Left lobe of liver (tissue), 2 donors: ENCODE measurements at places on chromosomes 2 and 18.

DNA sequence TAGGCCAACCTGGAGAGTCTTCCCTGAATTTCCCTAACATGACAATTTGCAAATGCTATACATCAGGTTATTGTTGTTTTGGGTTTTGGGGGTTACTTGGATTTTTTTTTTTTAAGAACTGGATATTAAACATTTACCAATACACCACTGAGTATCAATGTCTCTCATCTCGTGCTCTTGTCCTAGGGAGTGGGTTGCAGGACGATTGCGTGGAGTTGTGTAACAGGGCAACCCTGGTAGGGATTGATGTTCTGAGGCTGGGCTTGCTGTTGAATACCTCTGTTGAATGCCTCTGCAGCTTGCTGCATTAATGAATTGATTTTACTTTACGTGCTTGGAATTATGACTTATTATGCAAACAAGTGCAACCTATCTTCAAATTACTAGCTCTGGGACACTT, 18.8 kb upstream of the FOSL2 start:
- DNase-seq = no peak

DNA sequence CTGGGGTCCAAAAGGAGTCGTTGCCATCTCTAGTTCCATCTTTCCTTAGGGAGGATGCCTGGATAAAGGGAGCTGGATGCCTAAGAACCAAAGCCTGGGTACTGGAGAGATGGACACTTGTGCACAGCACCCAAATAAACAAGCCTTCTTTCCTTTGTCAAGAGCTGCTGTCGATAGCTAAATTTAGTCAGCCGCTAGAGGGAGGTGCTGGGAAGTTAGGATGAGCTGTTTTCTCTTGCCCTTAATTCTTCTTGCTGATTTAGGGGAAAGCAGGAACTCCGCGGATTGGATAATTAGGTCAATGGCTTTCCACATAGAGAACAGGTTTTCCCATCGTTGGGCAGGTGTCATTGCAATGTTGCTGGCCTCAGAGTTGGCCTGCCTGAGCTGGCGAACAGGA, 30.9 kb upstream of the SERPINB12 start:
- DNase-seq = peak; percentile 48

- no peak for DNase-seq
These were observed 146.2 kb downstream of the RBMS1 start for GRCh38 chr2:160347269-160347863.

GRCh38 chr2:15472133-15472532, 89.0 kb downstream of the NBAS start:
- no peak for DNase-seq

GRCh38 chr2:212034841-212035585, 503.6 kb downstream of the ERBB4 start:
- no peak for DNase-seq

GRCh38 chr2:31736695-31737454, 156.1 kb upstream of the SRD5A2 start:
- peak; percentile 59 for DNase-seq

GRCh38 chr2:181894381-181894780, 2.9 kb downstream of the ITPRID2 start:
- no peak for DNase-seq

GRCh38 chr2:43307973-43308372, 81.6 kb upstream of the ZFP36L2 start:
- no peak for DNase-seq

DNA sequence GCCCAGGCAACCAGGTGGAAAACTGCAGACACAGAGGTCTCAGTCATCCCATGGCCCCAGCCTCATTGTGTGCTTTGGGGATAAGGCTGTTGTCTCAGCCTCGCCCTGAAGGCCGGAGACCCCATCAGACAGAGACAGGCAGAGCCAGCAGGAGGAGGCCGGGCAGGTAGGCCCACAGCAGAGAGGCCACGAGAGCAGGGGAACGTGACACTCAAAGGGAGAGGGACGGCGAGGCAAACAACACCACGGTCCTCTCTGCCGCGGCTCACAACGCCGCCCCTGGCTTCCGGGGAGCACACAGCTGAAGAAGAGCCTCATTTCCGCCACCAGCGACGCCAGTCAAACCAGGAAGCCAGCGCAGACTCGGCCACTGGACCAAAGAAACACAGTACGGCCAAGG, 103.3 kb downstream of the ZNF516 start:
- peak; percentile 37 for DNase-seq

GRCh38 chr2:237922641-237923361, 44.0 kb upstream of the UBE2F start:
- no peak for DNase-seq

- DNase-seq = no peak
These were observed 61.0 kb upstream of the TMEM87B start for GRCh38 chr2:111994042-111994441.

DNA sequence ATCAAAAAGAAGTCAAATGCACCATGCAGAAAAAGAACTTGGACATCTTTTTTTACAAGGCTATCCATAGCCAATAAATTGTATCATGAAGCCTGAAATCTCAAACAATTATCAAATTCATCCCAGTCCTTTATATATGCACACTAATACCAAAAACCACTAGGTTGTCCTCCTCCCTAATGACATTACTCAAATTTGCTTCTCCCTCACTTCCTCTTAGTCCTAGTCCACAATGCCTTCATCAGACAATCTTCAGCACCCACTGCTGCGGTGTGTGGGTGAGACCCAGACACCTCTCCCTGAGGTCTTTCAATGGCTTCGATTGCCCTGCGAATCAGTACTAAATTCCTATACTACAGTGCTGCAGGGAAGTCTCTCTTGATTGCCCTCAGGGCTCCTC, 58.1 kb downstream of the CLASP1 start:
- DNase-seq = no peak

DNA sequence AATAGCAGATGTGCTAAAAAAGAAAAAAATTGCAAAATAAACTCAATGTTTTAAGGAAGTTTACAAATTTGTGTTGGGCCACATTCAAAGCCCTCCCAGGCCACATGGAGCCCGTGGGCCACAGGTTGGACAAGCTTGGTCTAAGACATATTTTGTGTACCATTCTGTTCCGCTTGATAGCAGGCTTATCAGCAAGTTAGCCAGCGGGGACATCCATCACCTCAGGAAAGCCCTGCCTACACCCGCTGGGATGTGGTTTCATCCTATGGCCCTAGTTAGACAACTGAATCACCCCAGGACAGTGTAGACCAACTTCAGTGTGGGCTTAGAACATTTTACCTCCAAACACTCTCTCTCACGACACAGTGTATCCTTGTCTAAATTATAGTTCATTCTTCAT, 32.6 kb downstream of the CD8B2 start:
- no peak for DNase-seq

- DNase-seq = no peak
These were observed 47.9 kb downstream of the LRRFIP1 start for GRCh38 chr2:237675316-237675715.

- DNase-seq = no peak
These were observed at the start of gene KCNK3 for GRCh38 chr2:26692279-26692896. TSS of gene KCNK3 (plus strand) at chr2:26692722. CDS start at chr2:26692876, 154 bp downstream.

GRCh38 chr18:62098960-62099359, 87.9 kb downstream of the PIGN start:
- DNase-seq = no peak

DNA sequence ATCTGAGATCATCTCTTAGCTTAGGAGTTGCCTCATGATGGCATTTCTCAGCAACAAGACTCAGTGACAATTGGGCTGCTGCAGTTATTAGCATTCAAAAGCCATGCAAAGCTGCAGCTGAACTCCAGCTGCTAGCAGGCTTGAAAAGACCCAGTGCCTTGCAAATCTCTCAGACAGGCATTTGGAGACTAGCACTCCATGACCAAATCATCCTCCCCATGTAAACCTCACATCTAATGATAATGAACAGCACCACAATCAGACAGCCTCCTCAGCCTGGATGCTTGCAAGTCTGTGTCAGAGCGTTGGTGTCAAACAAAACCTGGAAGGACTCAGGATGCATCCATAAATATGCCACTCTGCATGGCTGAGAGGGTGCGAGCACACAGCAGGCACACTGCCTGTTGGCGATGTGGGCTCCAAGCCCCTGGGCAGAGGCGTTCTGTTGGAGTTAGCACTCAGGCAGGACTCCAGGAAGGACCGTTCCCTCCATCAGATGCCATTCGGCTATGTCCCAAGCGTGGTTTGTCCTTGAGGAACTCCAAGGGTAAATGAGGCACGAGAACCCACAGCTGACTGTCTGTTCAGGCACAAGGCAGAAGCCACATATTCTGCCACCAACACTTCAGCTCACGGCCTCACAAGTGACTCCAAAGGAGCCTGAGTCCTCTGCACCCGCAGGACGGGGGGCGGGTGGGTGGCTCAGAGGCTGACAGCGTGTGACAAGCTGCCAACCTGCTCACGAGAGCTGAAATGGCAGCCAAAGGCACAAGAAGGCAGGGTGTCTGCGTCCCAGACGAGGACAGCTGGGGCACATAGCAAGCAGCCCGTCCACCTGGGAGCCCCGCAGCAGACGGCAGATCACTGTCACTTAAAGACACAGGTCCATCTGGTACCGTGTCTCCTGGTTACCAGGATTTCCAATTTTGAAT, 183.8 kb downstream of the MYT1L start:
- DNase-seq = no peak

- no peak for DNase-seq
These were observed 166.8 kb downstream of the TPGS2 start for GRCh38 chr18:36661999-36662398.

DNA sequence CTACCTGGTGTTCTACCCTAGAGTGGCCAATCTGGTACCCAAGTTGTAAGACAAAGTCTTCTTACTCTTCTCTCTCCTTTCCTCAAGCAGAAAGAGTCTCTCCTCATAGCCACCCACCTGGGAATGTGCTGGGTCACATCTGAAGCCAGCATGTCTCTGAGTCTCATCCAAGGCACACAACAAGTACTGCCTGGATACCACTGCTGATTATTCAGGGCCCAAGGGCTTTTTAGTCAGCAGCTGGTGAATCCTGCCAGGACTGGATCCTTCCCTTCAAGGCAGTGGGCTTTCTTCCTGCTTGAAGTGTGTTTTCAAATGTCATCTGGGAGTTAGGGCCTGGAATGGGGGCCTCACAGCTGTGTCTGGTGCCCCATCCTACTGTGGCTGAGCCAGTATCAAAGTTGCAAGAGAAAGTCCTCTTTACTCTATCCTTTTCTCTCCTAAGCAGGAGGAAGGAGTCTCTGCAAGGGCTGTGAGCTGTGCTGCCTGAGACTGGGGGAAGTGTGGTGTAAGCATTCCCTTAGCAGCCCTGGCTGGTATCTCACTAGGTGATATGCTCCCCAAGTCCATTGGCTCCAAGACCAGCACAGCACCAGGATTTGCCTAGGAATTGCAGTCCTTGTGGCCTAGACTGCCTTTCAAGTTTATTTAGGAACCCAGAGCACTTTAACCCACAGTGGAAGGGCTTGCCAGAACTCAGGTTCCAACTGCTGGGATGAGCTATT, 27.2 kb downstream of the OXER1 start:
- no peak for DNase-seq

GRCh38 chr2:9846554-9846953, 3.3 kb downstream of the TAF1B start:
- no peak for DNase-seq

DNA sequence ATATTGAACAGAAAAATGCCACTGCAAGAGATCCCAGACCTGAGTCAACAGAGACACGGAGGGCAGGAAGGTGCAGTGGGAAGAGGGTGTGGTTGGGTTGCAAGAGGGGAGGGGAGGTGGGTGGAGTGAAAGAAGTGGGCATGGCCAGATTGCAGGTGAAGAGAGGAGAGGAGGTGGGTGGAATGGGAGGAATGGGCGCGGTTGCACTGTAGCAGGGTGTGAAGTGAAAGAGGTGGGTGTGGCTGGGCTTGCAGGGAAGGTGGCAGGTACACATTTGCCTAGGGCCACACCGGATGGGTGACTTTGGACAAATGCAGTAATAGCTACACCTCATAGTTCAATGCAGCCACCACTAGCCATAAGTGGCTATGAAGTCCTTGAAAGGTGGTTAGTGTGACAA, 71.1 kb downstream of the DOCK10 start:
- no peak for DNase-seq

GRCh38 chr18:55320424-55321264, 267.3 kb downstream of the TCF4 start:
- no peak for DNase-seq

- no peak for DNase-seq
These were observed 16.8 kb downstream of the TTC39C start for GRCh38 chr18:24031318-24031717.

DNA sequence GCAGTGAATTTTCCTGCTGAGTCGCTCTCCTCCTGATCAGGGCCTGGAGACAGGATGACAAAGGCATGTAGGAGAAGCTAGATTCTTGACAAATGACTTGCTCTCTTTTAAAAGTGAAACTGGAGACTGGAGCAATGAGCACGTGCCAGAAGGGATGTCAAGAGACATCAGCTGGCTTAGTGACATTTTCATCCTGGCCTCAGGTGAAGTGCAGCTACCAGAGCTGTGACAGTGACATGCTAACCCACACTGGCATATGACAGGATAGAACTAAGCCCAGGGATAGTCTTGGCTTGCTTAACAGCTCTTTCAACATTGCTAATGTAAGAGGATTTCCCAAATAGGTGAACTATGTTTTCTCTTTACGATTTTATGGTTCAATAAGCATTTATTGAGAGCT, 757.5 kb upstream of the DDX18 start:
- no peak for DNase-seq

DNA sequence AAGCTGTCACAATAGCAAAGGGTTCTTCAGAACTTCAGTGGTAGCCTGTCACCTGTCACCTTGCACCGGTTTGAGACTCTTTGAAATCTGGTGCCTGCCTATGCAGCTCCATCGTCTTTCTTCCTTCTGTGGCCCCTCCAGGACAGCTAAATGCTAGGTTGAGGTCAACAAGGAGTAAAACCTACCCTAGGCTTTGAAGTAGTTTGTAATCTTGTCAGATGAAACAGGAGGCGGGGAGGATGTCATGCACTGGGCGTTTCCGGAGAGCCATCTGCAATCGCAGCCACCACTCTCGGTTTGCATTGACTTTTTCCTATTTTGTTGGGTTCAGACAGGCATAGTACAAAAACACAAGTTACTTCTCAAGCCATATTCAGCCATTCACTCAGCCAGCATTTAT, 116.7 kb downstream of the LPIN1 start:
- DNase-seq = no peak

DNA sequence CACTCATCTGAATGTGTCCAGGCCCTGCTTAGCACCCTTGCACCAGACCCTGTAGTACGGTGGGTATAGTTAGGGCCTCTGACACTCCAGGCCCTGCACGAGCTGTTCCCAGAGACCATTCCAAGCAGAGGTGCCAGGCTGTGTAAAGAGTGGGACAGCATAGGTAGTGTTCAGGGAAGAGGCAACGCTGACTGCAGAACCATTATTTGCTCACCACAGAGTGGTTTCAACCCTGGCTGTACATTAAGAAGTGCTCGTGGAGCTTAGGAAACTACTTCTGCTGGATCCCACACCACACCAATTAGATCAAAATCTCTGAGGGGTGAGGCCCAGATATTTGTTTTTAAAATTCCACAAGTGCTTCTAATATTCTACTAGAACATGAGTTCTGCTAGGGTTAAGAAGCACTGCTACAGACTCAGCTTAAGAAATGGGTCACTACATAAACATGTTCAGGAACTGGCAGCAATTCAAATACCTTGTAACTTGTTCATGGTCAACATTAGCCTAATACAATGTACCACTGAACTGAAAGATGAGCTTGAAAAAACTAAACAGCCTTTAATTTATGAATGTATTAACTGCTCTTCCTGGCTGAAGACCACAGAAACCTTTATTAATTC, 183.0 kb downstream of the MYO5B start:
- DNase-seq = no peak

GRCh38 chr2:167430447-167430846, 542.2 kb downstream of the XIRP2 start:
- no peak for DNase-seq
